ENCODE measurements at places on chromosomes 4 and X. TPM values are rescaled to one million over a fixed set of nuclear protein-coding genes. Genes with fewer than 3 reads are reported as not detected.

Gene MAGEA8
- not detected for total RNA-seq

Gene SPANXB1
- not detected for total RNA-seq

Gene HSPA4L
- 0.10 TPM for total RNA-seq

Gene BEX5
- total RNA-seq: 6.8 TPM

Gene FAM47A
- total RNA-seq: not detected

Gene FOXP3
- 0.94 TPM for total RNA-seq

Gene RBM41
- total RNA-seq: 10.9 TPM

Gene UGT2B15
- not detected for total RNA-seq

Gene SULT1B1
- total RNA-seq: 8.1 TPM

Data from mononuclear cell (primary cell).